T-helper 22 cell (primary cell): ENCODE measurements at places on chromosomes 7 and 10.

- no peak for DNase-seq
These were observed 20.0 kb downstream of the SORCS1 start for GRCh38 chr10:107144490-107144889.

DNA sequence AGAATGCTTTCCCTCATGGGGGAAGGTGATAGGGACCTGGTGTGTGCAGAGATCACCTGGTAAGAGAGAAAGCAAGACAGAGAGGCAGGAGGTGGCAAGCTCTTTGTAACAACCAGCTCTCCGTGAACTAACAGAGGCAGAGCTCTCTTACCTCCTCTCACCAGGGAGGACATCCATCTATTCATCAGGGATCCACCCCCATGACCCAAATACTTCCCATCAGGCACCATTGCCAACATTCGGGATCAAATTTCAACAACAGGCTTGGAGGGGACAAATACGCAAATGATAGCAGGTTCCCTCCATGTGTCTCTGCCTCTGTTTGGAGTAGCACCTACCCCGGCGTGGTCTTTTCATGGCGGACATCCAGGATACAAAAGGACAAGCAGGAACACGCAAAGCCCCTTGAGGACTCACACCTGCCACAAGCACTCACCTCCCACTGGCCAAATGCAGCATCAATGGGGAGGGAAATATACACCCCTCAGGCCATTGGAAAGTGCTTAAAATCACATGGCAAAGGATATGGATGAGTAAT lies 431.2 kb upstream of the AUTS2 start:
- no peak for DNase-seq

DNA sequence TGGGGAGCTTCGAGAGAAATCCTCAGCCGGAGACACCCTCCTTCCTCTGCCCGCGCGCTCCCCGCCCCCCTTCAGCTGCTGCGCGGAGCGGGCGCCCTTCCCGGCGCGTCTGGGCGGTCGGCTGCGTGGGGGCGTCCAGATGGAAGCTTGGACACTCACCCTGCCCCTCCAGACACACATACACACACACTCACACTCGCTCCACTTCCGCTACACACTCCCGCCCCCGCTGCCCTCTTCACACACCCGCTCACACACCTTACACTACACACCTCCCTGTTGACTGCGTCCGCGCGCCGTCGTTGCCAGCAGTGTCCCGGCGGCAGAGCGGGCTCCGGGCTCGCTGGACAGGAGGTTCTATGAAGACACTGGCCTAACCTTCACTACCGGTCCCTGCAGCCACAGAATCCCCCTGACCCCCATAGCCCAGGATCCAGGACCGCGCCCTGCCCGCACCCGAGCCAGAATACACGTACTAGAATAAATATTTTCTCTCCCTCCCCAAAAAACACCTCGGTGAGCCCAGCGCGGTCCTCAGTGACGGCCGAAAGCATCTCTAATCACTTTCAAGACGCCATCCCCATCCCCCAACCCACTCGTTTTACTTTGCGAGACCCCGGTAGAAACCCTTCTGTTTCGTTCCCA lies 1.1 kb upstream of the EGR2 start:
- DNase-seq, result no peak

DNA sequence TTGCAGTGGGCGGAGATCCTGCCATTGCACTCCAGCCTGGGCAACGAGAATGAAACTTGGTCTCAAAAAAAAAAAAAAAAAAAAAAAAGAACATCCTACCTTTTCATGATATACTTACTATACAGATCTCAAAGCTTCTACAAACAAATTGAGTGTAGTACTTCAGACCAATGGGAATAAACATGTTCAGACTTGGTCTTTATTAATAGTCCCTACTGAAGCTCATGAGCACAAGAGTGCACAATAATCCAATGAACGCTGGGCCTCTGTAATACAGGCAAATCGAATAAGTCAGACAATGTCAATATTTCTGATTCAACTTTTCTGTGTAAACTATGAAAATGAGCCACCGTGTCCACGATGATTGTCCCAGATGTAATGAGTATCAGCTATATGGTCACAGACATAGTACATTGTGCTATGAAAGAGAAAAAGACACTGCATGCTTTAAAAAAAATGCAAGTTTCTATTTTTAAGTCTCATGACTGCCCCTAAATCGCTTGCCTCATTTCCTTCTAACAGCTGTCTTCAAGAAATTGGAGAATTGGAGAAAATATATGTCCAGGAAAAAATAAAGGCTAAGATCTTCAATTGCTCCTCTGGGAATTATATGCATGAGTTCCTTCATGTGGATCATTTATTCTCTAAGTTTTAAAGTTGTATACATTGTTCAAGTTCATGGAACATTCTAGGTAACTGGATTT lies 64.0 kb upstream of the CTTNBP2 start:
- DNase-seq, result no peak

- no peak for DNase-seq
These were observed 84.6 kb upstream of the FAM3C start for GRCh38 chr7:121480566-121481335.

GRCh38 chr7:158324397-158325360 lies 262.9 kb downstream of the PTPRN2 start:
- DNase-seq, result no peak

- DNase-seq, result no peak
These were observed 4.3 kb downstream of the PLEKHA8 start for GRCh38 chr7:30032310-30033125.
